HFFc6 (cell line): ENCODE measurements at places on chromosomes 13 and 19. TPM values are rescaled to one million over a fixed set of nuclear protein-coding genes. Genes with fewer than 3 reads are reported as not detected.

GRCh38 chr19:570937-571565, 1.3 kb upstream of the BSG start:
- H3K27ac ChIP-seq = peak overlapping the region; percentile 95
- peak overlapping the region; percentile 93 for H3K4me3 ChIP-seq
- H3K27me3 ChIP-seq = peaks cover 6% of the 10 kb centered on the region
- DNase-seq = no peak

DNA sequence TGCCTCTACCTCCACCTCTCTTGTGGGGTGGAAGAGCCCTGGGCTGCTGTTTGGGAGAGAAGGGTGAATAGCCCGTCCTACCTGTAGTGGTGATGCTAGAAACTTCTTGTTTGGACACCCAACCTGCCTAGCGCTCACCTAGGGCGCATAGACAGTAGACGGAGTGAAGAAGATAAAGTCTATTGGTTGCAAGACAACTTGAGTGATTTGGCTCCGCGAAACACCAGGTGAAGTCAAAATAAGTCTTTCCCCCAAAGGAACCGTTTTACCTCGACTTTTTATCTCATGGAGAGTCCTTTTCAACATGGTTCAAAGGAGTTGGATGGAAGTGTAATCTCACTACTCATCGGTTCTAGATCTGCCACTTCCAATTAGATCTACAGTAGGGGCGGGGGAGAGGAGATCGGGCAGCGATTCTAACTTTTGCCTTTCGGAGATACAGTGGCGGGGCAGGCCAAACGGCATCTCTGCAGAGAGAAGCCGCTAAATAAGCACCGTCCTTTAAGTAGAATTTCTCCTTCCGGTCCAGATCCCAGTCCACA, 694 bp upstream of the ZIC5 start:
- H3K4me1 ChIP-seq = no peaks in the 10 kb centered on the region
- DNase-seq = no peak
- H3K27me3 ChIP-seq = peaks cover 75% of the 10 kb centered on the region
- H3K36me3 ChIP-seq = peaks cover 4% of the 10 kb centered on the region; the same call in 1 of the 2 replicates

The ZNF578 gene
- total RNA-seq = 0.79 to 1.7 TPM (median 1.4 TPM) in 3 replicates

The JSRP1 gene
- 0.83 to 0.87 TPM (median 0.84 TPM) in 3 replicates for total RNA-seq
